ENCODE measurements at places on chromosomes 12 and 14.
A peak's percentile ranks its signal among the peaks of the same experiment; 100 is the strongest.

- DNase-seq, result no peak
These were observed 148.8 kb upstream of the EGLN3 start for GRCh38 chr14:34099635-34100034.

DNA sequence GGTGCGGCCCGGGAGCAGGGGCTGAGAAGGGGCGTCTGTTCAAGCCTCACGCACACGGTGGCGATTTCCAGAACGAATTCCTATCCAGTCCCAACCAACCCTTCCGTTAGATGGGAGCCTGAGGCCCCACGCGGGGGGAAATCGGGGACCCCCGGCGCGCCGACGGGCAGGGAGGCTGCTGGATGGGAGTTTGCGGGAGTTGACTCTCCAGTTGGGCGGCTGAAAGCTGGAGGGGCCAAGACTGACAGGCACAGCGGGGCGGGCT is 9.8 kb downstream of the EXOC3L4 start:
- DNase-seq, result no peak

DNA sequence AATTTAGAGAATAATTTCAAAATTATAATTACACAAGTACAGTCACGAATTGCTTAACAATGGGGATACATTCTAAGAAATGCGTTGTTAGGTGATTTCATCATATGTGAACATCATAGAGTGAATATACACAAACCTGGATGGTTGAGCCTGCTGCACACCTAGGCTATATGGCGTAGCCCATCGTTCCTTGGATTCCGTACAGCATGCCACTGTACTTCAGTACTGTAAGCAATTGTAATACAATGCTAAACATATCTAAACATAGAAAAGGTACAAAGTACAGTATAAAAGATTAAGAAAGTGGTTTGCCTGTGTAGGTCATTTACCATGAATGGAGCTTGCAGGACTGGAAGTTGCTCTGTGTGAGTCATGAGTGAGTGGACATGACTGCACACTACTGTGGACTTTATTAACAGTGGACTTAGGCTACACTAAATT is 286.2 kb downstream of the CACNA1C start:
- no peak for DNase-seq

- no peak for DNase-seq
These were observed 21.0 kb upstream of the ITPR2 start for GRCh38 chr12:26854031-26854390.

DNA sequence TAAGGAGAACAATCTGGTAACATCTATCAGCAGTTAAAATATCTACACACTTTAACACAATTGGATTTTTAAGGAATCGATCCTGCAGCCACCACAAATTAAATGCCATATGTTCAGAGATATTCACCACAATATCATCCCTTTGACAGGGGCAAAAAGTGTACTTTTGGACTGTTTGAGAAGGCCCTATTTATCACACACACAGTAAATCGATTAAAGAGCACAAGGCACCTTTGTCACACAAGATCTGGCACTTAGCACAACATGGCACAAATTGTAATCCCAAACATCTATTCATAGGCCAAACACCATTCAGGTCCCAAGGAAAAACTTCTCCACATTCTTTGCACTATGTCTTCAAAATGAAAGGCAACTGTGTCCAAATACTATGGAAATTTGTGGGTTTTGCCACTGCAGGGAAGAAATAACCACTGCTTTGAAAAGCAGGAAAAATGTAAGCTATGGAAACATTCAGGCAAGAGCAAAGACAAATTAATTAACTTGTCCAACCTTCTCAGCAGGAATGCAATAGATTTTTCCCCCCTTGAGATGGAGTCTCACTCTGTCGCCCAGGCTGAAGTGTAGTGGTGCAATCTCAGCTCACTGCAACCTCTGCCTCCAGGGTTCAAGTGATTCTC is 282.5 kb upstream of the TMPO start:
- no peak for DNase-seq

GRCh38 chr14:90781344-90781761 is 34.9 kb downstream of the TTC7B start:
- no peak for DNase-seq

DNA sequence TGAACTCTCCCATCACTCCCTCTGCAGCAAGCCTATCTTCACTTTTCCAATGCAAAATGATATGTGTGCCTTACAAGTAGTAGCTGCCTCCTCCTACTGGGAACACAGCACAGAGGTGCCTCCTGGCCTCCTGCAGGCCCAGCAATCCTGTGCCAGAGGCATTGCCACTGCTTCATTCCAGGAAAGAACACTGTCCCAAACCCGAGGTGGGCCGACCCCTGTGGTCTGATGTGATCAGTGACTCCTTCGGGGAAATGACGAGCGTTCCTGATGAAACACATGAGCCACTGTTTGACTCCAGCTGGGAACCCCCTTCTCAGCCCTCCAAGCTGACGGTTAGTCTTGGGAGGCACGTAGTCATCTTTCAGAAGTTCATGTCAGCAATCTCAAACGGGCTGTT is 19.5 kb downstream of the PSMC1 start:
- DNase-seq, result peak; percentile 21

DNA sequence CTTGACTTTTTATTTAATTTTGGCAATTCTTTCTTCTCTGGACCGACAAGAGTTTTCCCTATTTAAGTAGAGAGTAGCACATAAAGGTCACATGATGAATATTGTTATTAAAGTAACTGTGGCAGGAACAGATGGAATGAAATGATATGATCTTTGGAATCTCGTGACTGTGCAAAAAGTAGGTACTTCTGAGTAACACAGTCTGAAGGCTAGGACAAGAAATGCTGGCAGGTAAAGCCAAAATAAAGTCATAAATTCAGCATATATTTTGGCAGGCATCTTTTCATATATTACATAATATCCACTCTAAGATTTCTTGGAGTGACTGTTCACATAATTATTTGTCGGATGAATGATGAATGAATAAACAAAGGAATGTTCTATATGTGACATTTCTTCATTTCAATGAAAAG is 121.4 kb downstream of the EFCAB11 start:
- DNase-seq, result no peak

GRCh38 chr14:51079085-51079484 is 15.8 kb downstream of the TRIM9 start:
- no peak for DNase-seq

DNA sequence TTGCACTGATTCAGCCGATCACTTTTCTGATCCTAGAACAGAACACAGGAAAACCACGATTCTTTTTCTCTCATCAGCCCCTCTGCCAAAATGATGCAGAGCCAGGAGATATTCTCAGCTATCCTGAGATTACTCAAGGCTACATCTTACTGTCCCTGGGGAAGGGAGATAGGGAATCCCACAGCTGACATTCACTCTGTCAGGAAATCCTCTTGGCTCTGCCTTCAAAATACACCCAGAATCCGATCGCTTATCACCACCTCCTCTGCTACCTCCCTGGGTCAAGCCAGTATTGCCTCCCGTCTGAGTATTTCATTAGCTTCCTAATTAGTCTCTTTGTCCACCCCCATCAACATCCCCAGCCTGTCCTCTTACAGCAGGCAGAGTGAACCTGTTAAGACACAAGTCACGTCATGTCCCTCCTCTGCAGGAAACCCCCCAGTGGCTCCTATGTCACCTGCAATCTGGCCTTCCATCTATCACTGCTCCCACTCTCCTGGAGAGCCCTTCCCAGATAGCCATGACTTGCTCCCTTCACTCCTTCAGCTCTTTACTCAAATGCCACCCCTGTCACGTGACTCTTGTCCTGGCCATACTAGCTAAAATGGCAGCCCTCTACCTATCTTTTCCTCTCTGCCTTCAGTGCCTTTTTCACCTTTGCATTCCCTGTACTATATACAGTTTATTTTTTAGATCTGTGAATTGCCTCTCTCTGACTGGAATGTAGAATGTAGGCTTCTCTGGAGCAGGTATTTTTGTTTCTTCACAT is 70.3 kb downstream of the GALNT4 start:
- no peak for DNase-seq

- no peak for DNase-seq
These were observed 58.7 kb upstream of the KCNA5 start for GRCh38 chr12:4984971-4985370.

GRCh38 chr12:54228471-54228870 is 39.7 kb upstream of the SMUG1 start:
- DNase-seq, result no peak

- no peak for DNase-seq
These were observed 16.2 kb downstream of the KRT80 start for GRCh38 chr12:52175371-52176350.

- DNase-seq, result no peak
These were observed 170.1 kb upstream of the FKBP4 start for GRCh38 chr12:2624543-2625288.

GRCh38 chr14:35301735-35302528 is 9.8 kb downstream of the PSMA6 start:
- no peak for DNase-seq

GRCh38 chr12:53501615-53502181 is 615 bp downstream of the TARBP2 start:
- no peak for DNase-seq

DNA sequence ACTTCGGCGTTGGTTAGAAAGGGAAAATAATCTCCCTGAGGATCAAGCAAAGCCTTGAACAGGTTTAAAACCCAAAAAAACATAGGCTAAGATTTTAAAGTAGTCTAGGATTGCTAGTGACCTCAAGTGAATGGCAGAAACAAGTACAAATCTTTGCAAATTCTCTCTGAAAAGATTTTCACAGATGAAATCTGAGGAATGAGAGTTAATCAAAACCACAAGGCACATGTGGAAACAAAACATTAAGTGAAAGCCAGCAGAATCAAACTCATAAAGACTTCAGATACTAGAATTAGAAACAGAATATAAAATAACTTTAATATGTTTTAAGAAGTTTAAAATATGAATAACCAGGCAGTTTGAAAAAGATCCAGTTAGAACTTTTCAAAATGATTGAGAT is 52.2 kb upstream of the CFL2 start:
- DNase-seq, result no peak

GRCh38 chr12:75549989-75550388 is 38.6 kb upstream of the KRR1 start:
- DNase-seq, result no peak

DNA sequence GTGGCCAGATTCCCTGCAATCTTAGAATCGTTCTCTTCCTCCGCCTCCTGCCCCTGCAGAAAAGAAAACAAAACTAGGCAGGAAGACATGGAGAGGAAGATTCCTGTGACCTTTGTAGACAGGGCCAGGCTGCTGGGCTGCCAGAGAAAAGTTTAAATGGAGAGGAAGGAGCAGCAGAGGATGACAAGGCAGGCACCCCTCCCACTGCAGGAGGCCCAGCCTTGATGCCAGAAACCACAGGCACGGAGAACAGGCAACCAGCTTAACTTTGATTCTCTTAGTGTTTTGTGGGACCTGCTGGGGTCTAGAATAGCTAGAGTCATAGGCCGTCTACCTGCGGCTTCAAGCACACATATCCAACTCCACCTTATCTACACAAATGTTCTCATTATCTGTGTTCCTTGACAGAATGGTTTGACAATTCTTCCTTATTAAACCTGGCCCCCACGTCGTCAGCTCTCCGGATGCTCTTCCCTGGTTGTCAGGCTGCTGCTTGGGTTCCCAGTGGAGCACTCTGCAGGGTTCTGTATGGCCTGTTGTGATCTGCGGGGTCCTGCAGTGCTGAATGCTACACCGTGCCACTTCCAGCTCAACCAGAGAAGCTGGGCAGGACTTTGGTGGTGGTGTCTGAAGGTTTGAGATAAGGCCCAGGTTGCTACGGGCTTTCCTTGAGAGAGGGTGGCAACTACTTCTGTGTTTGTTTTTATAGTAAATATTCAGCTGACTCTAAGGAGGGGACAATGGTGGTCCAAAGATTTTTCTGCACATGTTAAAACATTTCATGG is 609.5 kb downstream of the AACS start:
- DNase-seq, result no peak

GRCh38 chr12:13499008-13499407 is 302.5 kb downstream of the EMP1 start:
- DNase-seq, result no peak

GRCh38 chr14:105126126-105126980 is 42.2 kb downstream of the JAG2 start:
- DNase-seq, result no peak

- DNase-seq, result no peak
These were observed 115.3 kb downstream of the ALG10B start for GRCh38 chr12:38431921-38432320.

- DNase-seq, result no peak
These were observed 15.0 kb upstream of the CACNA2D4 start for GRCh38 chr12:1933342-1934051.

GRCh38 chr14:58765418-58765831 is 127.7 kb downstream of the DACT1 start:
- DNase-seq, result no peak

GRCh38 chr12:2959505-2960389 is 550 bp downstream of the TEAD4 start:
- DNase-seq, result no peak

GRCh38 chr14:88029500-88029899 is 24.6 kb downstream of the GPR65 start:
- DNase-seq, result no peak

DNA sequence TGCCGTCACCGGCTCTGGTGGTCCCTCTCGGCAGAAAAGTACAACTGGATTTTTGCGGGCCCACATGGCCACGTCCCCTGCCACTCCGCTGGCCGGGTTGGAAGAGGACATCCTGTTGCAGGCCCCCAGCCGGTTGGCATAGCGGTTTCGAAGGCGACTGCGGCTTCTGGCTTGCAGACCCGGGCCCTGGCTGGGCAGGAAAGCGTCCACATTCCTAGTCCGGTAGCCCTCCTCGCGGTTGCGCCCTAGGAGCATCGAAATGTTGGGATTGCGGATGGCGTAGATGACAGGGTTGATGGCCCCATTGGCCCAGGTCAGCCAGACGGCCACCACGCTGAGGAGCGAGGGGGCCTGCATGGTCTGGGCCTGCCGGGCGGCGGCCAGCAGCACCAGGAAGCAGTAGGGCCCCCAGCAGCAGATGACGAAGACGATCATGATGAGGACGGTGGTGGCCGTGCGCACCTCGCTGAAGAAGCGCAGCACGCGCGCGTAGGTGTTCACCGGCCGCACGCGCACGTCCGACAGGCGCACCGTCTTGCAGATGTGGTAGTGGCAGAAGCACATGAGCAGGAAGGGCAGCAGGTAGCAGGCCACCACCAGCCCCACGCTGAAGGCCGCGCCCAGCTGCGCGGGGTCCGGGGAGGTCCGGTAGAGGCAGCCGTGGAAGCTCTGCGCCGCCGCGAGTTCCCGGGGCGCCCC is 1.2 kb downstream of the GPR135 start:
- peak; percentile 39 for DNase-seq

DNA sequence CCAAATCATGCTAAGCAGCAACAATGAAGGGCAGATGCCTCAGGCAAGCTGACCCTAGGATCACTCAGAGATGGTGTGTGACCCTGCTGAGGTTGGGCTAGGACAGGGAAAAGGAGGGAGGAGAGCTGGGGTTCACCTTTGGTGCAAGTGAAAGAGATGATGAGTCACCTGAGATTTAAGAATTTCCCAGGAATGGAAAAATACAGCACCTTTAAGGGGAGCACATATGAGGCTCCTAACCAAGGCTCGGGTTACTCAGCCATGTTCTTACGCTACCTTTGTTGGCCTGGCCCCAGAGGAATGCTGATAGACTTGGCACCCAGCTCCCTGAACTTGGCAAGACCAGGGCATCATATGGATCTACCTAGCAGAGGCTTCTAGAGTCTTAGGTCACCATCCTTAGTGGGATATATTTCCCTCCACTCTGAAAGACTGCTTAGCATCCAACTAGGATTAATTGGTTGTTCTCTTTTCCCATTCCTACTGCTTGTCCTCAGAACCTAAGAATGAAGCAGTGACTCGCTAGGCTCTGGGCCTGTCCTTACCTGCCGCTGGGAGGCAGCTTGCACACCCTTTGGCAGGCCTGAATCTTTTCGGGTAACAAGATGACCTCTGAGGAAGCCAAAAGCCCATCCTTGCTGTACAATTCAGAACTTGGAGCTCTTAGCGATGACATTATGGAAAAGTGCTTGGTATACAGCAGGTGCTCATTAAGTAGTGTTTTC is 4.0 kb upstream of the NAA25 start:
- no peak for DNase-seq

All from stimulated activated CD4-positive, alpha-beta T cell treated with anti-CD3 and anti-CD28 coated beads, Interleukin-4, amount 100 ng/mL, for 24 hours (primary cell).